ENCODE measurements at places on chromosomes 5 and 9.

- no peak for DNase-seq
These were observed 23.0 kb downstream of the SLC28A3 start for GRCh38 chr9:84317563-84317962.

GRCh38 chr9:131674425-131675421, 65.2 kb downstream of the RAPGEF1 start:
- no peak for DNase-seq

DNA sequence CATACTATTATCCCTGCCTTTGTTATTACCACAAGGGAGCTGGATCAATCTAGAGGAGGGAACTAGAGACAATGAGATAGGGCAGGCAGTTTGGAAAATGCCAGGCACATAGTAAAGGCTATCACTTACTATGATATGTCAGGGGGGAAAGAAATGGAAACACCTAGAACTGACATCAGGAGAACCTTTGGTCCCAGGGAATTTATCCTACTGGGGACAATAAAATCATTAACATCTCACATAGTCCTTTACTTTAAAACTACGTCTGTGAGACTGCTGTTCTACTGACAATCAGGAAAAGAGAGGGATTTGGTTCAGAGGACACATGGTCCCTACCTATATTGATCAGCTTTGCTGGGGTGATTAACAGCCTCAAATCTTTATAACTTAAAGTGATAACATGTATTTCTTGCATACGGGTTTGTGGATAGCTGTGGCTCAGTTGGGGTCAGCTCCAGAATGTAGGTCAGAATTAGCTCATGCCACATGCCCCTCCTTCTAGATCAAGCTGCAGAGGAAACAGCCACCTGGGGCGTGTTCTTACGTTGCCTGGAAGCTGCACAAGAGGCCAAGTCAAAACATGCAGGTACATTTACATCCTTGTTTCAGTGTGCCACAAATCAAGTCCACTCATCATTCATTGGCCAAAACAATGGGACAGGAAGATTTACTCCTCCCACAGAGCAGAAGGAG, 43.9 kb upstream of the ALDOB start:
- DNase-seq, result no peak

GRCh38 chr9:82081496-82081895, 92.9 kb downstream of the SPATA31D1 start:
- no peak for DNase-seq

DNA sequence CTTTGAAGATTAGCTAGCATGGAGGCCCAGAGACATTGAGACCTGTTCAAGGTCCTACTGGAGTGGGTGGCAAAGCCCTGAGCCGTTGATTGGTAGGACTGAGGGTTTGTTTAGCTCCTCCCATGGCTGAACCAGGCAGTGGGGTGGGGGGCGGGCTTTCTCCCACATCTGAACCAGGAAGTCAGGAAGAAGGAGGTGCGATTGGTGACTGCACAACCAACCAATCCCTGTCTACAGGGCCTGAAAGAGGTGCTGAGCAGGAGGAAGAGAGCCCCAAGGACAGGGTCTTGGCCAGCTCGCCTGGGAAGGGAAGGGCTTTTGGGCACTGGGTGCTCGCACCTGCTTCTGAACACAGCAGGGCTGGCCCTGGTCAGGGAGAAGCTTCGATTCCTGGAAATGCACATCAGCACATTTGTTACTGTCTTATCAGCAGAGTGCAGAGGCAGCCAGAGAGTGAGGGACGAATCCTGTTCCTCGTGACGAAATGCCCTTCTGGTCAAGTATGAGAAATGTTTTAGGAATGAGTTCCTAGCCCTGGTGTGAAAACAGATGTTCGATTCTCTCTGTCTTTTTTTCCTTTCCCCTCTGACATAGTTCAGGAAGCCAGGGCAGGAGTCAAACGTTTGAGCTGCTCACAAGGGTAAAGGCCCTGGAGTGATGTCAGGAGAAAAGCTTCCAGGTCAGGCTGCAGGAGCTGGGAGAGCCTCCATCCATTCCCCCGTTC, 294.8 kb upstream of the KLF4 start:
- DNase-seq, result no peak

GRCh38 chr9:127954831-127955293, 17.2 kb upstream of the DPM2 start:
- DNase-seq, result no peak

DNA sequence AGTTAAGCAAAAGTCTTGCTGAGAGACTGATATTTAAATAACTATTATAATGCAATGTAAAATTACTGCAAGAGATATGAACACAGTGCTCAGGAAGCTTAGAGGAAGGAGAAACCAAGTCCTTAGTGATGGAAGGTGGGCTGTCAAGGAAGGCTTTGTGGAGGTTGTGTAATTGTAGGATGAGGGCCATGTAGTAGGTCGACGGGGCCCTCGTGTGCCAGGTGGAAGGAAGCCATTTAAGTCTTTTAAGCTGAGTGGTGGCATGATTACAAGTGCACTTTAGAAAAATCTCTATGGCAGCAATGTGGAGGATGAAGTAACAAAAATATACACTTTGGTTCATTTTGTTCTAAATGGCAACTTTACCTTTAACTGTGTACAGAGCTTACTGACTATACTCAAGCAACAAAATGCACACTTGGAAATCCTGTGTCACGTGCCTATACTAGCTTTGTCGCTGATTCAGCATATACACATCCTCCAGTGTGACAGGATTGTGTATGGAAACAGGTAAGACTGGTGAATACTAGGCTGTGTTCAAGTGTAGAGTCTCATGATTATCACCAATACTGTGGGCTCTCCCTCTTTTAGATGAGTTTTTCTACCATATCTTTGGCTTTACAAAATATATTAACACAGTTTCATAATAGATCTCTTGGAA, 78.6 kb downstream of the TMC1 start:
- DNase-seq, result no peak
